Activated CD8-positive, alpha-beta memory T cell treated with anti-CD3 and anti-CD28 coated beads, Interleukin-2, amount 10 ng/mL, durations not matched to agents 7 days and 5 days (primary cell): ENCODE measurements at places on chromosomes 3 and 15. TPM values are rescaled to one million over a fixed set of nuclear protein-coding genes. Genes with fewer than 3 reads are reported as not detected.

DNA sequence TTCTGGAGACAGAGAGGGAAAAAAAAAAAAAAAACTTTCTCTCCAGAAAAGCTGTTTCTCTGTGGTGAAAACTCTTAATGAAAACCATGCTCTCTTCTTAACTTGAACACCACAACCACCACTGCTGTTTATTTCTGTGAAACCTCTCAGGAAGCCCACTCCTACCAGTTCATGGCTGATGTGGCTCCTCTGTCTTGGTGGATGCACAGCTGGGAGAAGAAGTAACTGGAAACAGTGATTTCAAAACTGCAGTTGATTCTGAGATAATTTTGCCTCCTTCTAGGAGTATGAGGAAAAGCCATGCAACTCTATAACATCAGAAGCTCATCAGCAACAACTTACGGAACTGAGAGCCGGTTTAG is 40.2 kb upstream of the PYGO1 start:
- no peak for DNase-seq
- peaks cover 11% of the 10 kb centered on the region for H3K27me3 ChIP-seq
- peaks cover 2% of the 10 kb centered on the region for H3K4me1 ChIP-seq

The IL20RB gene
- 1.5 TPM for total RNA-seq

The HTR3E gene
- total RNA-seq, result not detected

The RCN2 gene
- total RNA-seq, result 22.5 TPM

The LHFPL4 gene
- total RNA-seq, result not detected

GRCh38 chr15:85499371-85499887 is 119.0 kb downstream of the AKAP13 start:
- no peaks in the 10 kb centered on the region for H3K36me3 ChIP-seq

DNA sequence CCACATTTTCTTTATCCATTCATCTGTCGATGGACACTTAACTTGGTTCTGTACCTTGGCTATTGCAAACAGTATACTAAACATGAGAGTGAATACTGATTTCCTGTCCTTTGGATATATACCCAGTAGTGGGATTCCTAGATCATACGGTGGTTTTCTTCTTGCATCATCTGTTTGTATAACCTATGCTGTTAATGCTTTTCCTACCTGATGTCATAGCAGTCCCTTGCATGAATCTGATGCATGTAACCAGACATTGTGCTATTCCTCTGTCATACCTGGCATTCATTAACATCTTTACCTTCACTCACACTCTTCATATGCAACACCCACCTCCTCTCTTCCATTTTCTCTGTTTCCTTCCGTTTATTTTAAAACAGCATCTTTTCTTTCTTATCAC is 185.2 kb downstream of the KLHL25 start:
- peaks cover 30% of the 10 kb centered on the region for H3K4me1 ChIP-seq
- no peaks in the 10 kb centered on the region for H3K27me3 ChIP-seq
- no peak for DNase-seq
- no peak overlapping the region for H3K4me3 ChIP-seq

DNA sequence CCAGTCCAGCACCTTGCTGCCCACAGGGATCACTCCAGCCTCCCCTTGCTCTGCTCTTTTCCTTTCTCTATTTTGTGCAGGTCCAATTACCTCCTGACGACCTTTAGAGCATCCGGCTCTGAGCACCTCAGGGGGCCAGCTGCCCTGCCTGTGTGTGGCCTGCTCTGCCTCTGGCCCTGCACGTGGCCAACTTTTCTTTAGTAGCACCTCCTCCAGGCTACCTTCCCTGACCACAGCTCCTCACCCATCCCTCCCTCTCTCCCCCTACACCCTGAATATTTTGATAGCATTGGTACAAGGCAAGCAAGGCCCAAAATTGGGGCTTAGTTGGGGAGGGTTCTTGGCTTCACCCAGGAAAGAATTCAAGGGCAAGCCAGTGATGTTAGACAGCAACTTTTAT is 66.9 kb upstream of the PRR20G start:
- peaks cover 3% of the 10 kb centered on the region for H3K27me3 ChIP-seq
- no peak overlapping the region for H3K4me3 ChIP-seq
- no peaks in the 10 kb centered on the region for H3K4me1 ChIP-seq
- H3K36me3 ChIP-seq, result no peaks in the 10 kb centered on the region

- DNase-seq, result no peak
- H3K27ac ChIP-seq, result no peak overlapping the region
- H3K4me3 ChIP-seq, result no peak overlapping the region
- H3K4me1 ChIP-seq, result no peaks in the 10 kb centered on the region
- H3K36me3 ChIP-seq, result peaks cover 5% of the 10 kb centered on the region
Observed at GRCh38 chr3:161026612-161027510, 78.3 kb downstream of the B3GALNT1 start.
